ENCODE measurements at places on chromosomes 5 and 9. TPM values are rescaled to one million over a fixed set of nuclear protein-coding genes. Genes with fewer than 3 reads are reported as not detected.

The OR1Q1 gene
- not detected for total RNA-seq

The ARHGEF39 gene
- total RNA-seq: 21.4 TPM

The FCN2 gene
- not detected for total RNA-seq

The CFAP90 gene
- total RNA-seq: 0.88 TPM

The BHMT gene
- total RNA-seq: 1.4 TPM

The CXXC5 gene
- 50.5 TPM for total RNA-seq

The C1QTNF2 gene
- not detected for total RNA-seq

The PCDHGA4 gene
- 5.0 TPM for total RNA-seq

The LCN9 gene
- total RNA-seq: 10.4 TPM

The ADAMTS2 gene
- total RNA-seq: 1.6 TPM

The TMEM252 gene
- not detected for total RNA-seq

The C5 gene
- total RNA-seq: 96.6 TPM

The SLC36A1 gene
- total RNA-seq: 25.5 TPM

The SLC25A2 gene
- total RNA-seq: 0.50 TPM

The FOXD4 gene
- not detected for total RNA-seq

The SPINK13 gene
- total RNA-seq: not detected

The GALNT10 gene
- 46.6 TPM for total RNA-seq

The SPATA31C1 gene
- total RNA-seq: not detected

The MED10 gene
- 31.1 TPM for total RNA-seq

The OGN gene
- not detected for total RNA-seq

The LYSMD3 gene
- total RNA-seq: 18.2 TPM
